Stimulated activated CD8-positive, alpha-beta memory T cell treated with anti-CD3 and anti-CD28 coated beads, Interleukin-4, amount 100 ng/mL, for 4 hours (primary cell): ENCODE measurements at places on chromosomes 6 and 20.

GRCh38 chr6:28269492-28269891 lies 2.5 kb downstream of the ZSCAN26 start:
- no peak for DNase-seq

DNA sequence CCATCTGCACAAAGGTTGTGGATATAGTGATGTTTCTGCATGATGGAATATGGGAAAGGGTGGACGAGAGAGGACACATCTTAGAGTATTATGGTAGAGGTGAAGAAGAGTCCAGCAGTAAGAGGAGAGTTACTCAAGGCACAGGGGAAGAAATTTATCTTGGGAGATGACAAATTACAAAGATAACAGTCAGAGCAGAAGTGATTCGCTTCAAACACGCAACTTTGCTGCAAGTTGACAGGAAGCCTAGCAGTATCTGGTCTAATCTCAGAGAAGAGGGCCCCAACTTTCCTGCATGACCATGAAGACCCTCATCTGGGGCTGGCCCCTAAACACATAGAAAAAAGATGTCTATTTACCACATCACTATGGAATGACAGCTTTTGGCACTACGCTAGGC lies 1.2 kb upstream of the CALHM6 start:
- DNase-seq = no peak

GRCh38 chr20:4697189-4697830 lies 24.4 kb upstream of the PRND start:
- DNase-seq = no peak

DNA sequence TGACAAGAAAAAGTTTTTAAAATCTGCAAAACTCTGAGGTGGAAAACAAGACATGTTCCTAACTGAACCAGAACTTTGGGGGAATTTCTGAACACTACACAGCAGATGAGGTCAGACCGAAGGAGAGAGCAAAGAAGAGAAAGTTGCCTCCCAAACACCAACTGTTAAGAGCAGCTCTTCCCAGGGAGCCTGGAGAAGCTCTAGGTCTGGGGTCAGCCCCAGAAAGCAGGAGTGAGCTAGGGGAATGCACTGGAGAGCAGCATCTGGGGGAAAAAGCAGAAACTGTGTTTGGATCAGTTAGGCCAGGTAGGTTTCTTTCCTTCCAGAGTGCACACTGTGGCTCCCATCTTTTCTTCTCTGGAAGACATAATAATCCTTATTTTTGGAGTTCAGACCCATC lies 41.3 kb downstream of the FKBP5 start:
- no peak for DNase-seq

DNA sequence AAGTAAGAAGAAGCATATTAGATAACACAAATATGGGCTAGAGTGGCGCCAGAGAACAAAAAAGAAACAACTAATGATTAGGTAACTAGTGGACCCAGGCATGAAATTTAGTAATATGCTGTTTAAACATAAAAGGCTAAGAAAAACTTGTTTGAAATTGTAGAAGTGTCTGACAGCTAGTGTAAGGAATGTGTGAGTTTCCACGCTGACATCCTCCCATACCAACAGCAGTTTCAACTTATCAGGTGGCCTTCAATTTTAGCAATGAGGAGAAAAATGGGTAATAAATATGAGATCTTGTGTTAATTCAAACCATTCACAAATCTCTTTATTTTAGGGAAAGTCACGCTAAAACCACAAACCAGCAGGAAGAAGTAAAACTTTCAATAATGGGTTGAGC lies 440.2 kb upstream of the FLRT3 start:
- DNase-seq = no peak

- no peak for DNase-seq
These were observed 257.2 kb downstream of the TAF4 start for GRCh38 chr20:61808447-61808846.

DNA sequence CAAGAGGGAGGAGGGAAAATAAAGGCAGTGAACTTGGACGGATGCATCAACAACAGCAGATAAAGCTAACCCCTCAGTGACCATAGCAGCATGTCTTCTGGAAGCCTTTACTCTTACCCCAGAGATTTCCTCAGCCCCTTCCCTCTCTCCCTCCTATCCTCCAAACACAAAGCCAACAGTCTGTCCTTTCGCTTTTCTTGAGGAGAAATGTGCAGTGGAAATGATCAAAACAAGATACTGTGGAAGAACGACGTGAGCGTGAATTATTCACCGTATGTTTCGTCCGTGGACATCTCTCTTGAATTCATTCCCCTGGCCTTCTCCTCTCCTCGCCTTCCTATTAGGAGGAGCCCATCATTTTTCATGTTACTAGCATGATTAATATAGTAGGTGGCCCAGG lies 8.5 kb downstream of the NRN1 start:
- DNase-seq = no peak

DNA sequence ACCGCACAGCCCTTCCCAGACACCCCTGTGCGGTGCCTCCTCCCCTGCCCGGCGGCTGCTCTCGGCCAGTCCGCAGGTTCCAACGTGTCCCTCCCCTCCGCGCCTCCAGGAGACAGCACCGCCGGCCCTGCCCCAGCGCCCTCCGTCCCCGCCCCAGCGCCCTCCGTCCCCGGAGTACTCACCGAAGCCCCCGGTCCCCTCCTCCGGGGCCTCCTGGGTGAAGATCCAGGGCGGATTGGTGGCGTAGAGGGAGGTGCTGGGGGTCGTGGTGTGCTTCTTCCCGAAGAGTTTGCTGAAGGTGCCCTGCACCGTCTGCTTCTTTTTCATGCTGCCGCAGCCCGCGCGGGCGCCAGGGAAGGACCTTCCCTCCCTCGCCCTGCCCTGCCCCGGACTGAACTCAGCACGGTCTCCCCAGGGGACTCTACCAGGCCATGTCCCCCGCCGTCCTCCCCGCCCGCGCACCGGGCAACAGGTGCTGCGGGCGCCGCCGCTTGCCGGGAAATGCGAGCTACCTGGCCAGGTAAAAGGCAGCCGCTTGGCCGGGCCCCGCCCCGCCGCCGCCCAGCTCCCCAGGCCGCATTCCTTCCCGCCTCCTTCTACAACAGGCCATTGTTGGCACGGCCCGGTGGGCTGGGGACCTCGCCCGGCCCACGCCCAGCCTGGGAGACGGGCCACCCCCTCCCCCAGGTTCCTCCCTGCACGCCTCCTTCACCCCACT lies at the start of gene C6orf132:
C6orf132 (minus strand) TSS at position 503 of the 718 bp plus-strand sequence; CDS start at position 327, 176 bp downstream.
- DNase-seq = no peak

DNA sequence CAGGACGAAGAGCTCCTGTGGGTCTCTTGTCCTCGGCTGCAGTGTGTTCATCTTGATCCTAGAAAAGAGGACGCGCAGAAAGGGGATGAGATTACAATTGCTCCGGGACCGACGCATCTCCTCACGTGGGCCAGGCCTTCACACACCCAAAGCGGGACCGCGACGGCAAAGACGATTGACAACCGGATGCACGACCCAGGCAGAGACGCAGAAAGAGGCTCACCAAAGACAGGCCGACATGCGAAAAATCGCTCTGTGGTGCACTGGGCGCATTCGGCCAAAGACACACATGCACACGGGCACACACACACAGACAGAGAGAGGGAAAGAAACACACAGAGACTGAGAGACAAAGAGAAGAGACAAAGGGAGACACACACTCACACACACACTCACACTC lies 1089.9 kb upstream of the DEFB115 start:
- DNase-seq = no peak

DNA sequence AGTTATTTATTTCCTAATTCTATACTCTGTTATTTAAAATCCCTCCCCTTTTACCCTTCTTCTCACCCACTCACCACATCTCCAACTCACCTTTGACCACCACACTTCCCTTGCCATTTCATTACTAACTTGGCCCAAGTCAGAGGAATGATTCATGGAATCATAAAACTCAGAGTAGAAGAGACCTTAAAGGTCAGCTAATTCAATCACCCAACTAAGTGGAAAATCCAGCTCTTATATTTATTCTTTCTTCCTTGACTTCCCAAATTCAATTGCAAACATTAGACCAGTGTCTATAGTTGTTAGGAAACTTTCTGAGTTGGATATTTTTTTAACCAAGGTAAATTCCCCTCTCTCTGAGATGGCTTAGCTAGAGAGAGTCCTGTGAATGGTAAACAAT lies 26.5 kb upstream of the HEY2 start:
- no peak for DNase-seq

GRCh38 chr6:44399991-44400390 lies 12.5 kb downstream of the CDC5L start:
- no peak for DNase-seq

- no peak for DNase-seq
These were observed 208.9 kb upstream of the FOXQ1 start for GRCh38 chr6:1103021-1103420.

GRCh38 chr20:47614703-47615309 lies 113.1 kb downstream of the NCOA3 start:
- DNase-seq = no peak

DNA sequence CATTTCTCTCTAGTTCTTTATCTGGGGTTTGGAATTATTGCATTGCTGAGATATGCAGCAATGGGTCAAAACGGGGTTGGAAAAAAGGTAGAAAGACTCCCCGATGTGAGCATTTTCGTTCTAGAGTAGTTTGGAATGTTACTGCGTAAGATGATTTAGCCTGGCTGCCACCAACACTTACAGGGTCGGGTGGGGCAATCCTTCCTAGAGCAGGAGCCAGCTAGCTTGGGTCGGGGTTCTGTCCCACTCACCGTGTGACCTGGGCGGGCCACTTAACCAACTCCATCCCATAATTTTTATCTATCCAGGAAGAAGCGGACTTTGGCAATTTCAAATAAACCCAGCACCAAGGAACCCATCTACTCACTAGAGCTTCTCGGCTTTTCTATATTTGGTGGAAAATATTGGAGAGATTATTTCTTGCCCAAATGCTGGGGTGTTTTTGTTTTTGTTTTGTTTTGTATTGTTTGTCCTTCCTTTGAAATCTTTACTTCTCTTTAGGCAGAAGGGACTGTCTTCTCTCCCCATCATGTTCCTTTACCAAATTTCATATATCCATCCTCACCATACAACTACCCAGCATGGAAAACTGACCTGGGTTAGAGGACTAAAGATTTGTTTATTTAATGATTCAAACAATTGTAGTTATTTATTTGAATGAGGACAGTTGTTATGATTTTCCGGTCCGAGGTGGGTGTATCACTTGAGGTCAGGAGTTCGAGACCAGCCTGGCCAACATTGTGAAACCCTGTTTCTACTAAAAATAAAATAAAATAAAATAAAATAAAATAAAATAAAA lies 72.4 kb downstream of the GPX5 start:
- no peak for DNase-seq

DNA sequence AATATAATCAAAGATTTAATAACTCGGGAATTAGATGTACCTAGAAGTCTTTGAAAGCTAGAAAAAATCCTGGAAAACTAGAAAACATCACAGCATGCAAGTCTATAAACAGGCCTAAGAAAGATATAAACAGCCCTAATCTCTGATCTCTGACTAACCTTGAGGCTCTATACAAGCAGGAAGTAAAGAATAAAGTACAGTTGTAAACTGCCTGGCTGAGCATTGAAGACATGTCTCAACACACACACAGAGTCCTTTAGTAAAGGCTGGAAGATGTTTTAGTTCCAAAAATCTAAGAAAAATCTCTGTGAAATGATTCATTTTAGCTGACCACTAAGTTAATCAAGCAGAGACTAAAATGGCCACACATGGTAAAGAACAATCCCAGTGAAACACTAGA lies 774.5 kb downstream of the EYS start:
- no peak for DNase-seq

DNA sequence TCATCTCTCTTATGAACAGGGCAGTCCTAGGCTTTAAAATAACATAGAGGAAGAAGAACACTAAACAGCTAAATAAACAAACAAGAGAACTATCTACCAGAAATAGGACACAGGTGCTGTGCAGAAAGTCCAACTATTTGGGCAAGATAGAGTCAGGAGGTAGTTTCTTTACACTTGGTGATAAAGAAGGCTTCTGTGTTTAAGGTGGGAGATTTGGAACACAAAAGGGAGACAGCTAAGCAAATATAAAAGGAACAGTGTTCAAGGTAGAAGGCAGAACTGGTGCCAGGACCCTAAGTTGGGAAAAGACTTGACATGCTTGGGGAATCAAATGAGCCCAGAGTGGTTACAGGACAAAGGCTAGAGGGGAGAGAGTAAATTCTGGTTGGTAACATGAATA lies 110.5 kb downstream of the MANEA start:
- DNase-seq = no peak

DNA sequence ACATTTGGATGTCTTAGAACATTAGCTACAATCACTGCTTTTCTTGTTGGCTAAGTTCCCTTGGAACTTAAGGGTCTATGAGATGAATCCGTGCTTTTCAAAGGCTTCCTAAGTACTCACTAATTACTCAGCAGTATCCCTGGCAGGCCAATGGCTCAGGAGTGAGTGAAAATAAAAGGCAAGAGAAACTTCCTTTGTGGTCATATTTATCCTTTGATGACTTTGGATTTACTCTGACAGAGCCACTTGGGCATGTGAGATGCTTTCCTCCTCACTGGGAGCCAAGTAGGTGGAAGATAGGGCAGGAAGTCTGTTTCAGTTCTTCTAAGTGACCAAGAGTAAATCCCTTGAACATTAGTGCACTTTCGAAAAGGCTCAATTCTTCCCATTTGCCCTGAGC lies 224.3 kb upstream of the FOXA2 start:
- DNase-seq = no peak

GRCh38 chr20:32089637-32090362 lies 19.7 kb upstream of the TM9SF4 start:
- no peak for DNase-seq

- DNase-seq = no peak
These were observed 209.8 kb upstream of the PROKR2 start for GRCh38 chr20:5526516-5526915.

DNA sequence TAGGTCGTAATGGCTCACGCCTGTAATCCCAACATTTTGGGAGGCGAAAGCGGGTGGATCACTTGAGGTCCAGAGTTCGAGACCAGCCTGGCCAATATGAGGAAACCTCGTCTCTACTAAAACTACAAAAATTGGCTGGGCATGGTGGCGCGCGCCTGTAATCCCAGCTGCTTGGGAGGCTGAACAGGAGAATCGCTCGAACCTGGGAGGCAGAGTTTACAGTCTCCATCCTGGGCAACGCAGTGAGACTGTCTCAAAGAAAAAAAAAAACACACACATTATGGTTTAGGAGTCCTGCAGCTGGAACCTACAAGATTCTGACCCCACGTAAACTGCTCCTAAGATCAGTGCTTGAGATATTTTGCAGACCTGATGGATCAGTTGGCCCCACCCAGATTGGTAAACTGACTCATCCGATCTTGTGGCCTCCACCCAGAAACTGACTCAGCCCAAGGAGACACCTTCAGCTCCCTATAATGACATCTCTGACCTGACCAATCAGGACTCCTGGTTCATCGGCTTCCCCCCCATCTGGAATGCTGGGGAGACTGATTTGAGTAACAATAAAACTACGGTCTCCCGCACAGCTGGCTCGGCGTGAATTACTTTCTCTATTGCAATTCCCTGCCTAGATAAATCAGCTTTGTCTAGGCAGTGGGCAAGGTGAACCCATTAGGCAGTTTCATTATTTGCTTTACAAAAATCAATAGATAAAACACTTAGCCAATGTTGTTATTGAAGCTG lies 96.2 kb upstream of the BTN3A2 start:
- no peak for DNase-seq

- no peak for DNase-seq
These were observed 17.5 kb upstream of the CDH22 start for GRCh38 chr20:46325789-46326188.

- no peak for DNase-seq
These were observed 20.6 kb downstream of the MANBAL start for GRCh38 chr20:37309936-37310590.
